B cell (primary cell): ENCODE measurements at places on chromosomes 2 and 18.

DNA sequence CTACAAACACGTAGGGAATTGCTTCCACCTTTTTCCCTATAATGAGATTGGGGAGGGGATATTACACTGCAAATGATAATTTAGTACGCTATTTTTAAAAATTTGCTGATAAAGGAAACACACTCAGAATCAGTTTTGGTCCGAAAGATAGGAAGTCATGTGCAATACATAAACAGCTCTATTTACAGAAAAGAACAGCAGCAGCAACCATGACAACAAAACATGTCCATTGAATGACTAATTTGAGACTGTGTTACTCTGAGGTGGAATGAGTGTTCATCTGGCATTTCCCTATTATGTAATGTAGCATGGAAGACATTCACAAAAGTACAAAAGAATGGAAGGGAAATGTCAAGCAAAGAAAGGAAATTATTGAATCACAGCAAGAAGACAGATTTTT, 337.2 kb downstream of the NBAS start:
- no peak for DNase-seq

DNA sequence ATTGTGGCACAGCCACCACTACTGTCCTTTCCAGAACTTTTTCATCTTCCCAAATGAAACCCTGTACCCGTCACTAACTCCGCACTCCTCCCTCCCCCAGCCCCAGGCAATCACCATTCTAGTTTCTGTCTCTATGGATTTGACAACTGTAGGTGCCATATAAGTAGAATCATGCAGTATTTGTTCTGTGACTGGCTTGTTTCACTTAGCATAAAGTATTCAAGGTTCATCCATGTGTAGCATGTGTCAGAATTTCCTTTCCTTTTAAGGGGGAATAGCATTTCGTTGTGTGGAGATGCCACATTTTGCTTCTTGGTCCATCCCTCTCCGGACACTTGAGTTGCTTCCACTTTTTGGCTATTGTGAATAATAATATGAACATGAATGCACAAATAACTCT, 842 bp upstream of the CKAP2L start:
- DNase-seq: no peak

- DNase-seq: no peak
These were observed 50.1 kb downstream of the CDH19 start for GRCh38 chr18:66553824-66554223.

GRCh38 chr2:233064530-233065199, 4.5 kb downstream of the INPP5D start:
- no peak for DNase-seq

DNA sequence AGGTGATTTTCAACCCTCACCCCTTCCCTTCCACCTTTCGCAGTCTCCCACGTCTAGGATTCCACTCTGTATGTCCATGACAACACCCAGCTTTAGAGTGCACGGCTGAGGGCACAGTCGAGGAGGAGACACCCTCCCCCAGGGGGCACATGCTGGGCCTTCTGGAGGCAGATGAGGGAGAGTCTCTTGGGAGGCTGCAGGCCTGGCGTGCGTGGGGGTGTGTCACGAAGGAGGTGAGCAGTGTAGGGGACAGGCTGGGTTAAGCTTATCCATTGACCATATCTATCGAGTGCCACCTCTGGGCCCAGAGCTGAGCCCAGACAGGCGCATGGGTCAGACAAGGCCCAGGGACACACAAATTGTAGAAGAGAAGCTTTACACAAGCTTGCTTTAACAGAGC, 18.8 kb downstream of the PROC start:
- DNase-seq: no peak

- no peak for DNase-seq
These were observed 22.3 kb upstream of the GPR17 start for GRCh38 chr2:127623388-127624319.

- no peak for DNase-seq
These were observed 13.3 kb downstream of the MPHOSPH10 start for GRCh38 chr2:71143782-71144181.

DNA sequence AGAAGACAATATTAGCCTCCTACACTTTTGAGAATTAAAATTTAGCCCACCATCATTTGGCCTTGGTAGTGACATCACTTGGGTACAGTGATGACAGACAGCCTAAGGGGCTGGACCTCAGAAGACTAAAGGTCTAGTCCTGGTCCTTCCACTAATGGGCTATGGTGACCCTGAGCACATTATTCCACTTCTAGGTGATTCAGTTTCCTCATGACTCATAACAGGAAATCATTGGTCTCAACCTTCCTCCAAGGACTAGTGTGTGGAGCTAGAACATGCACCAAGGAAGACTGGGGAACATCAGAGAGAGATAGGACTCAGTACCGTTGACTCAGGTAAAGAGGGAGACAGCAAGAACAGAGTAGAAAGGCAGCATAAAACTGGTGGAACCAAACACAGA, 64.0 kb downstream of the TFCP2L1 start:
- no peak for DNase-seq

GRCh38 chr2:239073270-239073669, 225.4 kb downstream of the TWIST2 start:
- no peak for DNase-seq

- no peak for DNase-seq
These were observed 48.4 kb upstream of the DSG1 start for GRCh38 chr18:31269566-31269965.

DNA sequence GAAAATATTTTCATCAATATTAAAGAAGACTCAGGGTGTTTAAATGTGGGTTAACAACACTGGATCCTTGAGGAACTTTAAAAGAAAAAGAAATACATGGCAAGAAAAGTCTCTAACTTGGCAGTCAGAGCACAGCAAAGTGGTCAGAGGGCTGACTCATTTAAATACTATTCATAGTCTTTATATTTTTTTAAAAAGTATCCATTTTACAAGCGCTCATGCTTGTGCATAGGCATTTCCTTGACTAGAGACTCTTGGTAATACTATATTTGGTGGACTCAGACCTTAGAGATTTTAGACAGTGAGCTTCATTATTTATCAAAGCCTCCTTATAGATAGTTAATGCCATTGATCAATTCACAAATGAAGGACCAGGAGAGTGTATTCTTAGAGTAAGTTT, 110.2 kb downstream of the ABCA12 start:
- DNase-seq: no peak

- DNase-seq: peak; percentile 90
These were observed 19.8 kb downstream of the HDAC4 start for GRCh38 chr2:239380831-239381708.

GRCh38 chr2:168851674-168852320, 38.4 kb downstream of the SPC25 start:
- no peak for DNase-seq

DNA sequence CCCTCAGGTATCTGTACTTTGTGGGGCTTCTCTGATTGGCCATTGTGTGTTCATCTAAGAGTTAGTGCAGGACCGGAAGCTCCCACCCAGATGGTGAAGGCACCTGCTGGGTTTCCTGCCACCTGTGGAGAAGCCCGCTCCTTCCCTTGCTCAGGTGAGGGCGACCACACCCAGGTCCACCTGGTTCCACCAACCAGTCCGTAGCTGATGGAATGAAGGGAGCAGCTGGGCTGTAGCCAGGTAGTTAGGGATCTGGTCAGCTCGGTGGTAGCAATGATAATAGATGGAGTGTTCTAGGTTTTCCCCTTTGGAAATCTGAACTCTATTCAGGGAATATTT, 16.0 kb downstream of the SH3BP4 start:
- no peak for DNase-seq

GRCh38 chr18:56200381-56200911, 437.9 kb downstream of the TXNL1 start:
- DNase-seq: no peak

DNA sequence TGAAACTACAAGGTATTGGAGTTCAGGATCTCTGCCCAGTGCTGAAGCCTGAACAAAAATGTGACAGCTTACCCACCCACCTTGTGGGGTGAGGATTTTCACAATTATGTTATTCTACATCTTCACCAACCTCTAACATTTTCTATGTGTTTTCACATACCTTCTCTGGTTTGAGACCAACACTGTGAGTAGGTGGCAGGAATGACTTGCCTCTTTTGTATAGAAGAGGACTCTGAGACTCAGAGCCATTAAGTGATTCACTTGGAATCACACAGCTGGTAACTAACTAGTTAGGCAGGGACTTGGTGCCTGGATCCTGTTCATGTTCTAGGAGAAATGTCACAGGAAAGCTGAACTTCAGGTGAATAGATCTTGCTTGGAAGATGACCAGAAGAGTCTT, 14.8 kb upstream of the SRBD1 start:
- DNase-seq: no peak

- DNase-seq: no peak
These were observed 262.0 kb downstream of the TNS1 start for GRCh38 chr2:217740756-217741155.

DNA sequence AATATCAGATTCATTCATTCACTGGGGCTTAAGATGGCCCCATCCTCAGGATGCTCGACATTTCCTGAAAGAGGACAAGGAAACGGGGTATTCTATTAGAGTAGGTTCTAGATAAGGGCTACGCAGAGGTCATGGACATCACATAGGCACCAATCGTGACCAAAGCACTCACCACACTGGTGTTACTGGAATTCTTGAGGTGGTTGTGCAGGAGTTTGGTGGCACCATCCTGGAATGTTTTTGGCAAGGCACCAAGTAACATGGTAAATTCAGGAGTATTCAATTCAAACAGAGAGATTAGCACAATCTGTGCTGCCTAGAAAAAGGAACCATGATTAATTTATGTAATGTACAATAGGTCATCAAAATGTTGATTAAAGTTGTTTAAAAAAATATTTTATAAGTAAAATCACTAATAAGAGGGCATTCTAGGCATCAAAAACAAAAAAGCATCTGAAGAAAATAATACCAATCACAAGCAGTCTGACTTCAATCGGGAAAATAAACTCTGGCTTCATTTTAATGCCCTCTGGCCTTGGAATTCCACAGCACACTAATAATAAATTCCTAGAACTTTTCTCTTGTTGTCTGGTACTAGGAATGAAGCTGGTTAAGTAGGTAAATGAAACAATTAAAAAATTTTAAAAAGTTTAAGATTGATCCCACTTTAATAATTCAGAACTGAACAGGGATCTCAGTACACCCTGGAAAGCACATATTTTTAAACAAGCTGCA, 102.8 kb upstream of the TFCP2L1 start:
- no peak for DNase-seq

GRCh38 chr2:208269091-208269490, 3.0 kb downstream of the PIKFYVE start:
- peak; percentile 10 for DNase-seq

DNA sequence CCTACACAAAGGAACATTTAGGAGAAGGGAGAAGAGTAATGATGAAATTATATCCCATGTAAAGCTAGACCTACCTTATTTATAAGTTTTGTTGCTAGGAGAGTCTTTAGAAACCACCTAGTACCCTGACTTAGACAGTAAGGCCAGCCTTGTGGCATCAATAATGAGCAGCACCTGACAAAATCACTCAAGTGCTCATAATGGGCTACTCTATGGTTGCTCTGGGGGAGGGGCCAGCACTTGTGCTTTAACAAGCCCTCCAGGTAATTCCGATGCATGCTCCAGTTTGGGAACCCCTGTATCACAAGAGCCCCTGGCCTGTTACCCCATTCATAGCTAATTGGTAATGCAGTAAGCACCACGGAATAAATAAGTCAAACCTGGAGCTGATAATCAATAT, 102.9 kb upstream of the ALK start:
- no peak for DNase-seq

- DNase-seq: no peak
These were observed 24.4 kb downstream of the UBE2E3 start for GRCh38 chr2:181004647-181005325.

- DNase-seq: peak; percentile 82
These were observed 6.3 kb downstream of the ANKRD53 start for GRCh38 chr2:70984576-70985282.
